B cell (primary cell): ENCODE measurements at places on chromosomes 4 and X.

- no peak for DNase-seq
These were observed 22.9 kb downstream of the EXOC1 start for GRCh38 chr4:55876387-55876786.

DNA sequence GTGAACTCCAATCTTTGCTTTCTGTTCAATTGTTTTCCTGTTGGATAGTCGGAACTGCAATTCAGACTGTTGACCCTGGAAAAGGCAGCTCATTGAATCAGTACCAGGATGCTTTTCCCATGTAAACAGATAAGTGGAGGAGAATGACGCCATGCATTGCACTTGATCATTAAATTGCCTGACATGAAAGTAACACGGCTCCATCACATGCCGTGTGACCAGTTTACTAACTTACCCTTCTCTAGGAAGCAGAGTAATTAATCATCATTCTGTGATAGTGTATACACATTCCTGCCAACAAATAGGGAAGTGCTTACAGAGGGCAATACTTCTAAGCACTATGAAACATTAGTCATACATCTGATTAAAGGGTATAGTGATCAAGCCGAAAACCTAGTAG, 101.4 kb downstream of the PPARGC1A start:
- no peak for DNase-seq

GRCh38 chr4:112213856-112214255, 17.7 kb upstream of the AP1AR start:
- DNase-seq, result no peak

- DNase-seq, result no peak
These were observed 45.1 kb upstream of the PPARGC1A start for GRCh38 chr4:23934915-23935314.

GRCh38 chrX:154780968-154781367, 18.3 kb downstream of the DKC1 start:
- DNase-seq, result no peak

- DNase-seq, result no peak
These were observed 18.3 kb downstream of the SPON2 start for GRCh38 chr4:1154126-1154522.

GRCh38 chr4:189124149-189124758, 816.4 kb upstream of the FRG1 start:
- no peak for DNase-seq
